CD4-positive, alpha-beta T cell treated with Interferon gamma for 1 hour (primary cell): ENCODE measurements at places on chromosomes 13 and 19.

- DNase-seq: no peak
Measured at GRCh38 chr19:50447053-50447452, 14.4 kb downstream of the MYBPC2 start.

DNA sequence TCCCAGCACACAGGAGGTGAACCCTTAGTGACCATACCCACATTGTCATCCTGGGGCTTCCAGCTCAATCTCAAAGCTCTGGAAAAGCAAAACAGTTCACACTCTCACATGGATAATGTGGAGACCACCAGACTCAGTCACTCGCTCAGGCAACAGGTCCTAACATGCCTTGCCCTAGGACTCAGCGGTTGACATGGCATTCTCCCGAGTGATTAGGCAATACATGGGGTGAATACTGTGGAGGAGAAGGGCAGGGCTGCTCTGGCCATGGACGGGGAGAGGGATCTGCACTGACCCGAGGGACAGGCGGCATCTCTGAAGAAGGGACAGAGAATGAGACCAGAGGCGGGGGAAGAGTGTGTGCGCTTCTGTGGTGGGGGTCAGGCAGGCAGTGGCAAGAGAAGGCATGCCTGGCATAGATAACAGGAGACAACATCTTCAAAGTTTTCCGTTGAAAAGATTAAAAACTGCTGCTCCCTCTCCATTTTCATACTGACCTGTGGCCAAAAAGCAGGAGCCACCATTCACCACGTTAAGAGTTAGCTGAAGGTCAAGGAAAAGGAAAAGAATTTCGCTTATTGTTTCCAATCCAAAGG is 44.5 kb upstream of the EPHX3 start:
- no peak for DNase-seq

GRCh38 chr19:4258181-4258580 is 11.3 kb downstream of the YJU2 start:
- DNase-seq: no peak

GRCh38 chr13:85543144-85543543 is 256.1 kb downstream of the SLITRK6 start:
- no peak for DNase-seq

DNA sequence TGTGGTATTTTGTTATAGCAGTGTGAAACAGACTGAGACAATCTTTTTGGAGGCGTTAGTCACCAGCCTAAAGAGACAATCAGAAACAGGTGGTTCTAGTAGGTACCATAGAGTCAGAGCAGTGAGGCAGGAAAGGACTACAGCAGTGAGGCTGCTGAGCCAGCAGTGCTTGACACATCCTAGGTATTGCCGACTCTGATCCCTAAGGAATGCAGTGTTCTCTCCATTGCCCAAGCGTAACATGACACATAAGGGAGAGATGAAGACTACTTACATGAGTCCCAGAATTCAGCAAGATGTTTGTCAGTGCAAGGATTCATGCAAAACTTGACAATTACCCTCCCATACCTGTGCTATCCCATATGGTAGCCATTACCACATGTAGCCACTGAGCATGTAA is 62.4 kb upstream of the XPO4 start:
- DNase-seq: no peak
